ENCODE measurements at places on chromosomes 3 and 15.

- no peak for DNase-seq
These were observed 217.4 kb upstream of the CD96 start for GRCh38 chr3:111324645-111325044.

DNA sequence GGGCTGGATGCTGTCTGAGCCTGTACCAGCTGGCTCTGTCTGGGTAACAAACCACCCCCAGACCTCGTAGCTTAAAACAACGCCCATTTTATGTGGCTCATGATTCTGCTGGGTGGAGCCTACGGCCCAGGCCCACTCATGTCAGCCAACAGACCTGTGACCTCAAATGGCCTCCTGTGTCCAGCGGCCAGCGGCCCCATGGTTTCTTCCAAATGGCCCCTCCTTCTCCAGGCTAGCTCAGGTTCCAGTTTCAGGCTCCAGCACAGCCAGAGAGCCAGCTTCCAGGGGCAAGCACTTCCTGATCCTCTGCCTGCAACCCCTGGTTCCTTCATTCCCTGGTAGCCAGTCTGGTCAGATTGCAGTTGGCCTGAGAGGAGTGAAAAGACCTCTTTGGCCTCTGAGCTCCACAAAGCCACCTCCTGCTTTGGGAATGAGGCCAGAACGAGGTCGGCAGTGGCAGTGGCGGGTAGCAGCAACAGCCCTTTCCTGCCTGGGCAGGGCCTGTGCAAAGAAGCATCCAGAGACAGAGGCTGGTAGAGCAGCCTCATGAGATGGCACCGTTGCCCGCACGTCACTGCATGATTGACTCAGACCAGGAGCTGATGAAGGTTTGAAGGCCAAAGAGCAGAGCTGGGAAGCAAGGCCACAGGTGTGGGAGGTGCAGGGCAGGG is 21.0 kb upstream of the PLXNA1 start:
- no peak for DNase-seq

- no peak for DNase-seq
These were observed 46.0 kb downstream of the CCNL1 start for GRCh38 chr3:157113832-157114505.

- DNase-seq = no peak
These were observed 165.4 kb downstream of the SNRK start for GRCh38 chr3:43451670-43452254.

DNA sequence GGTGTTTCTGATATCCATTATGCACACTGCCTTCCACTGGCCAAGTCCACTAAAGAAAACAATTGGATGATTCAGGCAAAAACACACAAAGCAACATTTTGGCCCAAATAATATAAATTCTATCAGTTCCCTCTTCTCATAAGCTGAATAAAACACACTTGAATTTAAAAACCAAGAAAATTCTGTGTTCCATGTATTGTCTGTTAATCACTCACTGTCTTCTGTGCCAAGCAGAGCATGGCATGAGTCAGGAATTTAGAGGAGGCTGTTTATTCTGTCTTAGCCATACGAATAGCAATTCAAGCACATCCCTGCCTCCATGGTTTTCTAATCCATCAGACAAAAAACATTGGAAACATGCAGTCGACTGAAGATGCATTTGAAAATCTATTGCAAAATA is 215.6 kb upstream of the UMPS start:
- DNase-seq = no peak

DNA sequence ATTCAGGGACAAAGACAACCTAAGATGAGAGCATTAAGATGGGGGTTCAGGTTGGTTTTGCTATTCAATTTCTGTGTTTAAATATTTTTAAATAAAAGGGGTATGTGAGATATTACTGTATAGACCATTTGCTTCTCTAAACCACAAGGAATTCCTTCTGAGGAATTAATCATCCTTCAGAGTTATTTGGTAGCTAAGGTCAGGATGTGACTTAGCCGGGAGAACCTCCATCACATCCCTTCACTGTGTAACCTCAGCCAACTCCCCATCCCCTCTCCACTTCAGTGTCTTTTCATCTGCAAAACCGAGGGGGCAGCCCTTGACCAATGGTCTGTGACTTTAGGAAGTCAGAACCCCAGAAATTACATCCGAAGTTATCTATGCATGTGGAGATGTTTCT is 48.7 kb upstream of the SKOR1 start:
- DNase-seq = no peak

DNA sequence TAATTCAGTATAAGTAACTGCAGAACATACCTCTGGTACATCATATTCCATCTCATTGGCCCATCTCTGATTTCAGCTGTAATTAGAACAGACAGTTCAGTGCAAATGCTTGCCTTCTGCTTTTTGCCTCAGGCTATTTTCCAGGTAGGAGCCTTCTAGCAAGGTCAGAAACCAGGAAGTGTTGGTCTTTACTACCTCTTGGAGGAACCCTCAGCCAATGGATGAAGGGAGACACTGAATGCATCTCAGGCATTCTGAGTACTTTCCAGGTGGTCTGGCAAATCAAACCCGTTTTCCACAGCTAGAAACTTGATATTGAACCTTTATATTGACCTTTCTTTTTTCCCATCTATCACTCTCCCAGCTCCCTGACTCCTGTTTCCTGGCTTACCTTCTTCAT is 348.5 kb upstream of the SOX2 start:
- no peak for DNase-seq

DNA sequence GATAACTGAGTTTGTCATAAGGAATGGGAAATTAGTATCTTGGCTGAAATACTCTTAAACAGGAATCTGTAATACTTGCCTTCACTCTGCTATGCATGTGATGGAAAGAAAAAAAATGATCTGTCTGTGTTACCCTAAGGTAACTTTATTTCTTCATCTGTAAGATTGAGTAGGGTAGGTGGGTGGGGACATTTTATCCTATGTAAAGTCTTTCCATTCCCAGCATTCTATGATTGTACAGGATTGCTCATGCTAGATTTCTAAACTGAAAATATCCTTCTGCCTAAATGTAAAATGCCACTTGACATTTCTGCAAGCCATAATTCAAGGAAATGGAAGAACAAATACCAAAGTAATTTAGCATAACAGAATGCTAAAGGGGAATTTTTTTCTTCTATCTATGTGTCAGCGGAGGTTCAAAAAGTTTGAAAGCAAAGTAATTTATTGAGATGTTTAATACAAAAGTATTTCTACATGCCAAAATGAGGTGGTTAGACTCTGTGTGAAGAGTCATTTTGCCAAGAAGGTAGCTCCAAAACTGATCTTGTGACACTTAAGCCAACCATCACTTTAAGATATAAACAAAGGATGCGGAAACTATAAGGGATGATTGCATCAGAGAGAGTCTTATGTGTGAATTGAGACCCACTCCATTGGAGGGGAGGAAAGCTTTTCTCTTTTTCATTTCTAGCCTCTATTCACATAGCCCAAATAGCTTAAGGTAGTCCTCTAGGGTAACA is 46.6 kb upstream of the SERPINI2 start:
- DNase-seq = no peak

- peak; percentile 37 for DNase-seq
These were observed 8.6 kb downstream of the TFRC start for GRCh38 chr3:196073255-196073753.

DNA sequence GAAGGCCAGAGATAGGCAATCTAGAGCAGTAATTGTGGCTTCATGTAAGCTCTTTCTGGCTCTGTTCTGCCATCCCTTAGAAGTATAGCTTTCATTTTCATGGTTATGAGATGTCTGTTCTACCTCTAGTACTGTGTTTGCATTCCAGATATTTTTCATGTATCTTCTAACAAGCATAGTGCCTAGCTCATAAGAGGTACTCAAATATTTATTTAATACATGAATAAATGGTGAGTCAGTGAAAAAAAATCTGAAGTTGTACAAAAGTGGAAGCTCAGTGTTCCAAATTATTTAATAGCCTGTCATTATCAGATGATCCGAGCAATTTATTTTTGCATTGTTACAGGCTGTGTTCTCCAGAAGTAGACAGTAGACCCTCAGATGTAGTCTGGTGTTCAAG is 64.3 kb downstream of the OXSM start:
- no peak for DNase-seq

- DNase-seq = no peak
These were observed 32.2 kb downstream of the ADGRG7 start for GRCh38 chr3:100641471-100642032.

DNA sequence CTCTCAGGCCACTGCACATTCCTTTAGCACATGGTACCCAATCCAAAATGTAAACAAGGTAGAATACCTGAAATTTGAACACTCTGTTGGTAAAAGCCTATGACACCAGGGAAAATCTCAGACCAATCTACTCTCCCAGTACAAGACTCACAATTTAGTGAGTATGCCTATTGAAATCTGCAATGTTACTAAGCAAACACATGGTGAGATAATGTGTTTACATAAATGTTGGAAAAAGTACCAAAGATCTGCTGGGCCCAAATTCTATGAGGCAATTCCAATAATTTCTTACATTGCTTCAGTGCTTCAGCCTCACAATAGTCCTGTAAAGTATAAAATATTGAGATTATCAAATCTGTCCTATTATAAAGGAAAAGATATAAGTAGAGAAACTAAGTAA is 536.1 kb downstream of the PYDC2 start:
- no peak for DNase-seq

DNA sequence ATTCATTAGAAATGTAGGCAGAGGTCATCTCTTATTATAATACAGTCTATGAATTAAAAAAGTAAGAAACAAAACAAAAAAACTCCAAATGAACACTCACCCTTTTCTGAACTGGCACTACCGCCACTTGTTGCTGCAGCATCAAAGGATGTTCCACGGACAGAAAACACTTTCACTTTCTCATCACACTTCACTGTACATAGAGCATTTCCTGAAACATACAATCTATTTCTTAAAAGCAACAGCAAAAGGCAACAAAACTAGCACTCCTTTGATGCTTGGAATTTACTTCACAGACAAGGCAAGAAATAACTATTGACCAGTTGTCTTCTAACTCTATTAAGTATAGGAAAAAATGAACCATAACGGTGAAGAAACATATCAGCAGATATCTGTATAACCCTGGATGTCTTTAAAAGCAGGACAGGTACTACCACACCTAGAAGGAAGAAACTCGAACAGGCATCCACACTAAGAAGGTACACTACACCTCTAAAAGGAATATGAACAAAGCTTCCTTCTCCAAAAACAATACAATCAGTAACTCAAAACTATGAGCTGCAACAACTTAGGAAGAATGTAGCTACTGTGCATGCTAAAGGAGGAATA is 24.9 kb downstream of the ETFA start:
- DNase-seq = no peak

DNA sequence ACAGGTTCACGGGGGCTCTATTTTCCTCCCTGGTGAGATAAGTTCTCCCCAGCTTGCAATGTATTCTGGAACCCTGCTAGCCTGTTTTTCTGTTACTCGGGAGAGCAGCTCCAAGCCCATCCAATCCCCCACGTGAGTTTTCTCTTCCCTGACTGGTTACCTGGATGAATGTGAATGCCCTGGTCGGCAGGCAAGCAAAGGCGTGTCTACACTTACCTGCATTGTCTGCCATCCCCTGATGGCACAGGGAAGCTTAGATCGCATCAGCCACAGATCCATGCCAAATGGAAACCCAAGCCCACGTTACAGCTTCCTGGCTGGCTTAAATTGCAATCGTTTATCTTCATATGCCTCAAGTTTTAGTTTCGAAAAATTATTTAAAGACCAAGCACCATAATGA is 149.9 kb downstream of the FOXP1 start:
- DNase-seq = no peak

DNA sequence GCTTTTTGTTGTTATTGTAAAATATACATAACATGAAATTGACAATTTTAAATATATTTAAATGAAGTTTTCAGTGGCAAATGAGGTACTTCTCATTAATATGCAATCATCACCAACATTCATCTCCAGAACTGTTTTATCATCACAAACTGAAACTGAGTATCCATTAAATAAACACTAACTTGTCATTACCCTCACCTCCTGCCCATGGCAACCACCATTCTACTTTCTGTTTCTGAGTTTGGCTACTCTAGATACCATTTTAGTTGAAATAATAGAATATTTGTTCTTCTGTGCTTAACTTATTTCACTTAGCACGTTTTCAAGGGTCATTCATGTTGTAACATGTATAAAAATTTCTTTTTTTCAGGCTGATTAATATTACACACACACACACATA is 834.3 kb downstream of the PLOD2 start:
- no peak for DNase-seq

GRCh38 chr3:190059242-190059590 is 61.5 kb downstream of the P3H2 start:
- no peak for DNase-seq

GRCh38 chr15:81484086-81484955 is 110.3 kb upstream of the TMC3 start:
- no peak for DNase-seq

DNA sequence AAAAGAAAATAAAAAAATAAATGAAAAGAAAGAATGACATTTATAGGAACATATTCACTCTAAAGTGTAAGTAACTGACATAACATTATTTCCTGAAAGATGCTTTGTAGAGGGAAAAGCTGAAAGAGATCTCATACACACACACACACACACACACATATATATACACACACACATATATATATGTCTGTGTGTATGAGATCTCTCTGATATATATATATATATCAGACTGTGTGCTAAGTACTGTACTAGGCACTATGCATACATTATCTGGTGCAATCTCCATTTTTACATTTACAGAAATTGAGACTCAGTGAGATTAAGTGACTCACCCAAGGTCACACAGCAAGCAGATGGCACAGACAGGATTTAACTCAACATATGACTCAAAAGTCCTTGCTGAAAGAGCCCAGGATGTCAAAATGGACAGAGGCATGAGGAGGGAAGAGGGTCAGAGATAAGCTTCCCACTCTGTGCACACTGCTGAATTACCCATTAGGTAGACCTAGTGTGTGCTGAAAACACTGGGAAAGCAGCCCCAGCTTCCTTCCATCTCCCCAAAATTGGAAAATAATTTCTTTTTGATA is 15.0 kb downstream of the BHLHE40 start:
- DNase-seq = no peak

DNA sequence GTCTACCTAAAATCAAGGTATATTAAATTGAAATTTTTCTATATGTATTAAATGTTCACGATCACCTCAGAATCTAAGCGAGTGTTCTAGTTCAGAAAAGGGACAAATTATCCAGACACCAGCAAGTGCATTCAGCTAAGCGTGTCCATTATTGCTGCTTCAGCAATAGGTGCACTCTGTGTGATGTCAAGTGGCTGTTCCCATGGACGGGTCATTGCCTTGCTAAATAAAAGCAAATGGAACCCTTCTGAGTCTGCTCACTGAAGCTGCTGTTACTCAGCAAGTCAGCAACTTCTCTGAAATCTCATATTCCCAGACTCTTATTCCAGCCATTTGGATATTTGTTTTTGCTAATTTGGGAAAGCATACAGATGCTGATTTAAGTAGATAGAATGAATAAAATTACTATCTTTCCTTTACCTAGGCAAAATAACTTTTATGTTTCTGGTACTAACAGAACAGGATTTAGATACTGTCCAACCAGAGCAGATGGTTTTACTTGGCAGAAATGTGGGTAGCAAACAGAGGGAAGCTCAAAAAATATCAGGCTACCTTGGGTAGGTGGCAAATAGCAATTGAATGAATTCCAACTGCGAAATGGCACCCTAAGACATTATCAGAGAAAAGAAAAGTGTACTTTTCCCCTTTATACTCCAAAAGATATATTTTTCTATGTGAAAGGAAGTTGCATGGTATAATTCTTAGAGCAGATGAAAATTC is 407.0 kb downstream of the GAP43 start:
- DNase-seq = no peak

Data from stimulated activated CD4-positive, alpha-beta T cell treated with anti-CD3 and anti-CD28 coated beads, Interleukin-1b, Interleukin-23, amount 100 ng/mL, for 1 hour (primary cell).